ENCODE measurements at places on chromosomes 7 and 10.

DNA sequence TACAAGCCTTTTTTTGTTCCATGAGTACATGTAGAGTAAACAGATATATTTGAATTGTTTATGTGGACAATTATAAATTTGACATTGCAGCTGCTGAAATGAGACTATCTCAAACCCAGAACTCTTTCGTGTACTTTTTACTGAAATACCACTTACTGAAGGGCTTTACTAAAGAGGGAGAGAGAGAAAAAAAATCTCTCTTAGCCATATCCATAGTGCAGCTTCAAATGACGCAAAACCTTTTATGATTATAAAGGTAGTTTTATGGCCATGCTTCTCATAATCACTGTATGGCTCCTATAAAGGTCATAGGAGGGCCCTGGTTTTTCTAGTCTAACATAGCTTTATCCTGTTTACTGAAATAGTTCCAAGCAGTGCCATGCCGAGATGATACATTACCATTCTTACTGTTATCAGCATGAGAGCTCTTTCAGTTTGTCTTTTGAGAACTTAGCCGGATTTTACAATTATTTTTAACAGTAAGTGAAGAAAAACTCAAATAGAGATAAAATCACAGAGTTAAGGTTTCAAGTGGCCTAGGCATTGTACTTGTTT, 35.1 kb downstream of the KCND2 start:
- DNase-seq: no peak

DNA sequence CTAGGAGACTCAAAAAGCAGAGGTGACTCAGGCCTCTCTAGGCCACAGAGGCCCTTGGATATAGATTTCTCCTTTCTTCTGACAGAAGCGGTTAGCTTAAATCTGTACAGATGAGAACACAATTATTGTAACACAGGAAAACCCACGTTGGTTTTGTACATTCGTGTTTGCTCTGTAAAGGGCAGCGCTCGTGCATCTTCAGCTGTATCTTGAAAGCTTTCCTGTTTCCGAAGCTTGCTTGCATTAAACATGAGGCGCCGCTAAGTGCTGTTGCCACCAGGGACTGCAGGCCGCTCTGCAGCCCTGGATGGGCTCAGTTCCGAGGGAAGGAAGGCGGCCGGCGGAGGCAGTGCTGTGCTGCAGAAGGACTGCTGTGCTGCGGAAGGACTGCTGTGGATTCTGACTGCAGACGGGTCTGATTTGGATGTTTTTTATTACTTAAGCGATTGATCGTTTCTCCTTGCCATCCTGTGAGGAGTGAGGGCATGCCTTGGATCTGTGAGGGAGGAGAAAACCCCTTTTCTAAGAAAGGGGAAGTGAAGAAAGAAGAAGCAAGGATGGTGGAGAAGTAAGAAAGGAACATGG, 53.3 kb downstream of the FHIP2A start:
- no peak for DNase-seq

GRCh38 chr10:86815035-86815617, 58.7 kb downstream of the BMPR1A start:
- DNase-seq: no peak

DNA sequence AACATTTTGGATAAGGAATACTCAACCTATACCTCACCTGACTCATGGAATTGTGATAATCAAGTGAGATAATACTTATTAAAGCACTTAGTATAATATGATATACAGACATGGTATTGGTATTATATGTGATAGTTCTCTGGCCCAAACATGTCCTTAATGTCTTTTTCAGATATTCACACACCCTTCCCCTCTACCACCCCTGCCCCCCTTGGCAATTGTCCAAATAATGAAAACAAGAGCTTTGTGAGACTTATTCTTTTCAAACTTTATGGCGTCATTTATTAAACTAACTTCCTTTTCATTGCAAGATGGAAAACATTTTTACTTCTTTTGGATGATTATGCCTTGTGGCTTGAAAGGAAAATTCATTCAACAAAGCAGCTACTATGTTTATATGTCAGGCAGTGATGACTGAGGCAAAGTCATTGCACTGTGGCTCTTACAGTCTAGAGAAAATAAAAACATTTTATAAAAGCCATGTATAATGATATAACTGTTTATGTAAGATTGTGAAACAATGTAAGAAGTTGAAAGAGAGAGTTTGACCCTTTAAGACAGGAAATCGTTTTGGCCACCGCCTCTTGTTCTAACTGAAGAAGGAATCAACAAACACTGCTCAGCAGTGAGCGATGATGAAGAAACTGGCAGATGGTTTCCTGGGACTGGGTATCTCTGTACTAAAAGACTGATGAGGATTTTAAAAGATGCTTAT, 27.4 kb downstream of the MINPP1 start:
- no peak for DNase-seq

- no peak for DNase-seq
Observed at GRCh38 chr10:21495002-21495751, 30.3 kb downstream of the SKIDA1 start.
